Myometrial cell (primary cell): ENCODE measurements at places on chromosomes 16 and 17. TPM values are rescaled to one million over a fixed set of nuclear protein-coding genes. Genes with fewer than 3 reads are reported as not detected.

The EDC4 gene
- total RNA-seq, result 56.0 and 59.7 TPM in 2 replicates

The BAIAP3 gene
- 0.53 and 1.4 TPM in 2 replicates for total RNA-seq

The CTRB1 gene
- not detected in 2 replicates for total RNA-seq

The TBC1D3H gene
- total RNA-seq, result not detected in 2 replicates

The CA4 gene
- total RNA-seq, result not detected in 2 replicates

The MLST8 gene
- total RNA-seq, result 42.9 and 54.2 TPM in 2 replicates

The KRTAP9-7 gene
- not detected in 2 replicates for total RNA-seq

The CHST4 gene
- not detected in 2 replicates for total RNA-seq

The ZPBP2 gene
- total RNA-seq, result not detected in 2 replicates
